ENCODE measurements at places on chromosomes 1 and 21. TPM values are rescaled to one million over a fixed set of nuclear protein-coding genes. Genes with fewer than 3 reads are reported as not detected.

NUP210L gene
- not detected for total RNA-seq

MRPS21 gene
- total RNA-seq, result 109 TPM

RAB25 gene
- 18.1 TPM for total RNA-seq

MIS18A gene
- total RNA-seq, result 42.0 TPM

ST6GALNAC3 gene
- total RNA-seq, result not detected

NOC2L gene
- 340 TPM for total RNA-seq

SAMSN1 gene
- not detected for total RNA-seq

IQGAP3 gene
- 54.3 TPM for total RNA-seq

ASCL5 gene
- 2.4 TPM for total RNA-seq

FCGR1A gene
- total RNA-seq, result not detected

LDLRAP1 gene
- total RNA-seq, result 26.5 TPM

NVL gene
- 26.6 TPM for total RNA-seq

CFAP107 gene
- total RNA-seq, result not detected

KCND3 gene
- not detected for total RNA-seq

MAP10 gene
- total RNA-seq, result not detected

CEP170 gene
- total RNA-seq, result 78.9 TPM

LCE1D gene
- not detected for total RNA-seq

S100A7 gene
- not detected for total RNA-seq

Measured in PC-3 (cell line).